ENCODE measurements at places on chromosomes 12 and 14.

DNA sequence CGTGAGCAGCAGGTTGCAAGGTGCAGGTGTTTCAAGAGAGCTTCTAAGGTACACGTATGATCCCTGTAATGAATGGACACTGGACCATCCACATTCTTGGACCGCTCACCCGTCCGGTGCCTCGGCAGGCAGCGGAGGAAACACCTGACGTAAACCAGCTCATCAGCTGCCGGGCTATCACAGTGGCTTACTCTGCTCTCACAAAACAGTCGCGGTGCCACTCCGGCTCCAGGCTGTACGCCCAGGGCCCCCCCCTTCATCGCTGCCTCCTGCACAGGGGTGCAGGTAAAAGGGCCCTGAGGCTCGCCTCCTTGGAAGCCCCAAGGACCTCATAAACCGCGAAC lies 436 bp downstream of the VPS33A start:
- DNase-seq, result peak; percentile 49

GRCh38 chr14:33848706-33849454 lies 102.0 kb downstream of the EGLN3 start:
- no peak for DNase-seq

GRCh38 chr12:87198181-87198580 lies 831.0 kb downstream of the C12orf50 start:
- DNase-seq, result no peak

- DNase-seq, result no peak
These were observed 277.4 kb downstream of the BCL11B start for GRCh38 chr14:98994561-98994960.

Measured in breast epithelium (tissue), 4 donors.